ENCODE measurements at places on chromosomes 11 and 22.

DNA sequence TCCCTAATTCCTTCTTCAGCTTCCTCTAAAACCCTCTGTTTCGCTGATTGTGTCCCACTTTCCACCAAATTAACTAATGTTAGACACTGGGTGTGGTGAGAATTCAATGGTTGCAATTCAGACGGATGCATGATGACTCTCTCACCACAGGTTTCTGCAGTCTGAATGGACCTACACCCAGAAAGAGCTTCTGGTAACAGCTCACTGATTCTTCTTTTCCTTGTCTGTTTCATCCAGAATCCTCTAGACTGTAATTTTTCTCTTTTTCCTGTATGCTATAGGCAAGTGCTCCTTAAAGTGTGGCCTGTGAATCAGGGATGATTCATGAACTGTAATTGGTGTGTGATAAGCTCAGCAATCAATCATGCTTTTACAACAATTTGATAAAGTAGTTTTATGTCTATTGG is 18.1 kb downstream of the MMP10 start:
- peak; percentile 88 for DNase-seq

DNA sequence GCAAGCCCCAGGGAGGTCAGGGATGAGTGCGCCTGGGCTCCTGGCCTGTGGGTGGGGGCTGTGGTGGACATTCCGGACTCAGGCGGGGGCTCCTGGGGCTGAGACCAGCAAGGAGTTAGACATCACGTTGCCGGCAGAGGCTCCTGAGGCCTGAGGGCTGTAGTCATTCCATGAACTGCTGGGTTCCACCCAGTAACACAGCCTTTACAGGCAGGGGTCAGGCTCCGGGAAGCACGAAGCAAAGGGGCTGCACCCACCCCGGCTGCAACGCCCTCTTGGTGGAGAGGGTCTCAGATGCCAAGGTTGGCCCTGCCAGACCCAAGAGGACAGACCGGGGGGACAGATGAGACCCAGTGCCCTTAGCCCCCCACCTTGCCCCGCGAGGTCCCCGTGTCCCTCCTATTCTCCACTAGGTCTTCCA is 9.0 kb downstream of the TNNT3 start:
- DNase-seq = no peak

DNA sequence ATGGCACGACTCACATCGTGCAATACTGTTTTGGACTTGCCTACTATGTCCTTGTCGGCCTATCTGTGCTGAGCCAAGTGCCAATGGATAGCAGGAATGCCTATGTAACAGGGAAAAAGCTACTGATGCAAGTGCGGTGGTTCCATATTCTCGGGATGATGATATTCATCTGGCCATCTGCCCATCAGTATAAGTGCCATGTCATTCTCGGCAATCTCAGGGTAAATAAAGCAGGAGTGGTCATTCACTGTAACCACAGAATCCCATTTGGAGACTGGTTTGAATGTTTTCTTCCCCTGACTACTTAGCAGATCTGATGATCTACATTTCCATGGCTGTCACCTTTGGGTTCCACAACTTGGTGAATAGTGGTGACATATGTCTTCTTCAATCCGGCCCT is 20.1 kb downstream of the OOSP3 start:
- no peak for DNase-seq

DNA sequence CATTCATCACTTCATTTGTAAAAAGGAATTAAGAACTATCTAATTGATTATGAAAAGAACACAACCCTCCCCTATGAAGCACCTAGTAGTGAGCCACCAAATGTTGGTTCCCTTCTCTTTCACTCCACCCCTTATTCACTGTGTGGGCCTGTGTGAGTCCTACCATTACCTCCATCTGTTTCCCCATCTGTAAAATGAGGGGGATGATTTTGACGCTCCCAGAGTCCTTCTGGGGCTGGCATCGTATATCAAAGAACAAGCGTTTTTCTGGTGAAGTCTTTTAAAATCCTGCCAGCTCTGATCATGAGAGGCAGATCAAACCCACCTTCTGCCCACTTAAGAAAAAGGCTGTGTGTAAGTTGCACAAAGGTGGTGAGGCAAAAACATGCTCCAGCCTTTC is 96.6 kb upstream of the SEZ6L start:
- DNase-seq = no peak

DNA sequence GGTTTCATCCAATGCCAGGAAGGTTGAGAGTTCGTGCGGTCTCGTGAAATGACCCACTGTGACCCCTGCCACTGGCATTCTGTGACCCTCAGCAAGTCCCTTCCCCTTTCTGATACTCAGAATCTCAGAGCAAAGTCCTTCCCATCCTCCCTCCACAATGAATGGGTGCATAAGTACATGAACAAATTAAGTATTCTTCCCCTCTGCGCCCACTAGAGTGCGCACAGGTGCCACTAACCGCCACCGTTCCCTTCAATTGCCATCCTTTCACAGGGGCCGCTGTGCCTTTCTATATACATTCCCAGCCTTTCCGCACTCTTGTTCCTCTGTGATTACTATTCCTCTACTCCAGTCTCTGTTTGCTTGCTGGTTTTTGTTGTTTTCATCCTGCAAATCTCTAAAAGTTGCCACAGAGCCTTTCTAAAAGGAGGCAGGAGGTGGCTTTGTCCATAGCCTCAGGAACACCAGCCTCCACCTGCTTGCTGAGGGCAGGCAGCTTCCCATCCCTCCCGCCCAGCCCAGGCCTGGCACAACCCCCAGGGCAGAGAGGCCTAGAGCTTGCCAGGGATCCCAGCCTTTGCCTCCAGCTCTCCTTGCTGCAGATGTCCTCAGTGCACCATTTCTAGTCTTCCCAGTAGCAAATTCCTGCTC is 6.7 kb upstream of the AP1B1 start:
- DNase-seq = no peak

DNA sequence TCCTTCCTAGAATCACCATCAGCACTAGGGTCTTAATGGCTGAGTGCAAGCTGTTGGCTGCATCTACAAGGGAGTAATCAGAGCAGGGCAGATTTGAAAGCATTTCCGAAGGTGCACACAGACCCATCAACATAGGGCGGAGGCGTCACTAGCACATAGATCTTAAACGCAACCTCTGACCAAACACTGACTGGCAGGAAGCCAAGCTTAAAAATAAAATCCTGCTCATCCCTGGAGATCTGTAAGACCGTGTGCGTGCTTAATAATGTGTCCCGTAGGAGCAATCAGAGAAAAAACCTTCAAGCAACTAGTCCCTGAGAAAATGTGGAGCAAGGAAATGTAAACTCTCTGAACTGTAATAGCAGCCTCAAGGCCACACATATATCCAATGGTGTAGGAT is 470.5 kb downstream of the ETS1 start:
- no peak for DNase-seq

All from foreskin keratinocyte (primary cell).